Astrocyte (in vitro differentiated cells and primary cell): ENCODE measurements at places on chromosomes 11 and 22.

DNA sequence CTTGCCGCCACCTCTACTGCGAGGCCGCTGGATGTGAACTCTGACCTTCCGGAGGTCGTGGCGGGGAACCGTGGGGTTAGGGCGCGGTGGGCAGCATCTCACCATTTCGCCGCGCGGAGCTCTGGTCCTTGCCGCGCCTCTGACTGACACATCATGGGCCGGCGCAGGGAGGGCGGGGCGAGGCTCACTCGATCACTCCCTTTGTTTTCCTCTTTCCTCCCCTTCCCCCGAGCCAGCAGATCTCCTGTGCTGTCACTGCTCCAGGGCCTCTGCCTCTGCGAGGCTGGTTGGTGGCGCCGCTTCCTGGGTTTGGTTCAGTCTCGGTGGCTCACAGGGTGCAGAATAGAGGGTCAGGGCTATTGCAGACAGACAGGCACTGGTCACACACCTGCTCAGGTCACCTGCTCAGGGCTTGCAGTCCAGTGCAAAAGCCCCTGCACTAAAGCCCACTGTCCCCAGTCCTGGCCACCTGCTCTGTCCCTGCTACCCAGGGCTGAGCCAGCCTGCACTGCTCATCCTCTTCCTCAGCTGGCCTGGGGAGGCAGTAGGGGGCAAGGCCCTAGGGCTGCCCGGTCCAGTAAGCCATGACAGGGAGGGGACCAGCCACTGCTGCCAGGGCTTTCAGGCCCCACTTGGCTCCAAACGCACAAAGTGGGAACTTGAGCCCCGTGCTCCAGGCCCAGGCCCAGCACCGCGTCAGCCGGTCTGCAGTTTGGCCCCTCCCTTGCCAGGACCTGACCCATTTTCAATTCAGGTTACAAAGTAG lies 36.2 kb downstream of the PISD start:
- no peak for DNase-seq

DNA sequence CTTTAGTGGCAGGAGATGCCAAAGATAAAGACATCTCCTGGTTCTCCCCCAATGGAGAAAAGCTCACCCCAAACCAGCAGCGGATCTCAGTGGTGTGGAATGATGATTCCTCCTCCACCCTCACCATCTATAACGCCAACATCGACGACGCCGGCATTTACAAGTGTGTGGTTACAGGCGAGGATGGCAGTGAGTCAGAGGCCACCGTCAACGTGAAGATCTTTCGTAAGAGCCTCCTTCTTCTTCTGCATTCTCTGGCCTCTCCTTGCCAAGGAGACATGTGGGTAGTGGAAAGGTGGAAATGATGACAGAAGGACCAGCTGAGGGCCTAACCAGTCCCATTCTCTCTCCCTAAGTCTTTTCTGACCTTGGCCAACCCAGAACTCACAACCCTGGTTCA lies 110.1 kb upstream of the TTC12 start:
- DNase-seq = no peak

- DNase-seq = no peak
Measured at GRCh38 chr11:71239581-71239980, 12.8 kb downstream of the SHANK2 start.

GRCh38 chr11:123692961-123693360 lies 38.5 kb upstream of the SCN3B start:
- no peak for DNase-seq

- DNase-seq = peak; percentile 90
Measured at GRCh38 chr22:44360668-44361381, 48.1 kb upstream of the SHISAL1 start.

DNA sequence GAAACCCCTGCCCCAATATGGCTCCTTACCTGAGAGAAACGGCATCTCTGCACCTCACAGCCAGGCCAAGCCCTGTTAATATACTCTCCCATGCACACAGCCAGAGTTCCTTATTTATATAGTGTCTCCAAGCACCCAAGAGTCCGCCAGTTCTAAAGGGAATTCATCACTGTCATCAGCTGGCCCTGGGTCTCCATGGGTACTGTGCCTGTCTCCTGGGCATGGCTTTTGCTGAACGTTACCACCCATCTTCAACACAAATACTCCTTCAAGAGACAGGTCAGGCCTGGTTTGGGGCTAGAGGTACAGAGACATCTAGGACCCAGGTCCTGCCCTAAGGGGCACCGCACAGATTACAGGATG lies 1.6 kb upstream of the ATG16L2 start:
- DNase-seq = no peak

DNA sequence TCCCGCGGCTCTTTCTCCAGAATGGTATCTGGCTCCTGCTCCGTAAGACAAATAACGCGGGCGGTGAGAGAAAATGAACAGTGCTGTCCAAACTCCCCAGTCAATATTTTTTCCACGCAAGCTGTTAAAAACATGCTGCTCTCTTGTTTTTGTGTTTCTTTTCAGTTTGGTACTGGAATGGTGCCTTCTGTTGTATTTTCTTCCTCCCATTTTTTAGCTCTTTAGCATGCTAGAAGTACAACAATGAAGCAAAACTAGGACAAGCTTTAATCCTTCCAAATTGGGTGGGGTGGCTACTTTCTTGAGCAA lies 599 bp upstream of the PPP2R1B start:
- no peak for DNase-seq

DNA sequence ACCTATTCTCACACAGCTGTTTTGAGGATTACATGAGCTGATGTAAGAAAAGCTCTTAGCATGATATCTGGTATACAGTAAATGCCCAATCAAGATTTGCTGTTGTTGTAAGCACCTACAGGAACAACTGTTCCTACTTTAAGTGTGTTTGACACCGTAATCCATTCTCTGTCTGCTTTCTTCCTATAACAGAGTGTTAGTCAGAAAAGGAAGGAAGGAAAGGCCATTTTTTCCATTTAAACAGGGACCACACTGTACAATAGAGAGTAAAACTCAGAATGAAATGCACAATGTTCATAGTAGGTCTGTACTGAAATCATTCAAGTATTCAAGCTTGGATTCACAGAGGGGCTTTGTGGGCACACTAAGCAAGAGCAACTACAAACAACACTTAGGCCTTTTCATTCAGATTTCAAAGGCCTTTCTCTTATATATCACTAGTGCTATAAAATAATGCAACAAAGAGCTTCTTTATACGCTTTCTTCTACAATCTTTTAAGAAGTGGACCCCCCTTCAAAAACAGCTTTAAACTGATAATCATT lies 21.5 kb downstream of the MTCH2 start:
- no peak for DNase-seq

GRCh38 chr11:47247502-47247901 lies 1.1 kb downstream of the ACP2 start:
- no peak for DNase-seq

DNA sequence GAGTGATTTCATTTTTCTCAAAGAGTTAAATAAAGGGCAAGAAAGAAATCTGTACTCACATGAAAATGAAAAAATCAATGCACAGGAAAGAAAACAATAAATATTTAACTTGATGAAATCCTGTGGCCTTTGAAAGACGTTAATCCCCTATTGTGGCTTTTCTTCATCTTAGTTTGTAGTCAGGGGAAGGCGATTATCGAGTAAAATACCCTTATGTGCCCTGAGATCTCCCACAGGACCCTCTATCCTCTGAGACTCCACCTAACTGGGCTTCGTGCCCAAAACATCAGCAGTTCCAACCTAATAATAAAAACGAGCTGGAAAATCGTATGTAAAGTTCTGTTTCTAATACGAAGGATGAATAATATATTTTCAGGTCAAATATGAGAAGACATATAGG lies 208.2 kb upstream of the ZC3H12C start:
- DNase-seq = no peak

GRCh38 chr11:69799097-69799496 lies 20.1 kb downstream of the FGF3 start:
- DNase-seq = no peak

DNA sequence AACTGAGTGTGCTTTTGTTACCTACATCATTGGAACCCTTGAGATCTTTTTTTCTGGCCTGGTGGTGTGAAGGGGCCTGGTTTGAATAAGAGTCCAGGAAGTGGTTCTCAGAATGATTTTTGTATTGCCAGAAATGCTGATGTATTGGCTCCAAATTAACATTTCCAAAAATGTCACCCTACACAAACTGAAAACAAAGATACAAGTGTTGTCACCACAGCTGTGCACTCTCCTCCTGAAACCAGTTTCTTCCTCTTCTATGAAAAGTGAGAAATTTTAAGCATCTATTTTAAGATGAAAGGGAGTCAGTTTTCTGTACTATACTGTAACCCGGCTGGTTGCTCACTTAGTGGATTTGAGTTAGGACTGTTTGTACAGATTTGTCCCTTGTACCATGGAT lies 218.8 kb downstream of the PGR start:
- DNase-seq = no peak

GRCh38 chr22:47351836-47352579 lies 589.6 kb downstream of the TBC1D22A start:
- no peak for DNase-seq

DNA sequence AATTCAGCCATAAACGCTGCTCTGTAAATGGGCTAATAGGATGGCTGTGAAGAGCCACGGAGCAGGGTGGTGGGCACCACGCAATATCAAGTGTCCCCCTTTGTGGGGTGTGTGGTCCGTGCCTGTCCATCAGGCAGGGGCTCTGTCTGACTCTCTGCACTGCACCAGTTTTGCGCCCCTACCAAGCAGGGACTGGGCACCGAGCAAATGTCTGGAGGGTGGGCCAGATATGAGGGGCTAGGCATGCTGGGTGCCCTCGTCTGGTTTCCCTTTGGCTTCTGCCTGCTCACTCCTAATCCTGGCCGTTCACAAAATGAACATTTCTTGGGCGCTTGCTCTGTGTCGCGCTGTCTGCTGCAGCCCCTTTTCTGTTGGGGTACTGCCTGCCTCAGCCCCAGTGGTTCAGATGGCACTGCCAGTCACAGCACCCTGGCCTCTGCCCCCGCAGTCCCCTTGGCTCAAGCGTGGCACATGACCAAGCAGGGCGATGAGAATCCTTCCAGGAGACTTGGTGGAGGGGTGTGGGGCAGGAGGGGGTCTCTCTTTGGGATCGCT lies 37.1 kb upstream of the CELSR1 start:
- no peak for DNase-seq

DNA sequence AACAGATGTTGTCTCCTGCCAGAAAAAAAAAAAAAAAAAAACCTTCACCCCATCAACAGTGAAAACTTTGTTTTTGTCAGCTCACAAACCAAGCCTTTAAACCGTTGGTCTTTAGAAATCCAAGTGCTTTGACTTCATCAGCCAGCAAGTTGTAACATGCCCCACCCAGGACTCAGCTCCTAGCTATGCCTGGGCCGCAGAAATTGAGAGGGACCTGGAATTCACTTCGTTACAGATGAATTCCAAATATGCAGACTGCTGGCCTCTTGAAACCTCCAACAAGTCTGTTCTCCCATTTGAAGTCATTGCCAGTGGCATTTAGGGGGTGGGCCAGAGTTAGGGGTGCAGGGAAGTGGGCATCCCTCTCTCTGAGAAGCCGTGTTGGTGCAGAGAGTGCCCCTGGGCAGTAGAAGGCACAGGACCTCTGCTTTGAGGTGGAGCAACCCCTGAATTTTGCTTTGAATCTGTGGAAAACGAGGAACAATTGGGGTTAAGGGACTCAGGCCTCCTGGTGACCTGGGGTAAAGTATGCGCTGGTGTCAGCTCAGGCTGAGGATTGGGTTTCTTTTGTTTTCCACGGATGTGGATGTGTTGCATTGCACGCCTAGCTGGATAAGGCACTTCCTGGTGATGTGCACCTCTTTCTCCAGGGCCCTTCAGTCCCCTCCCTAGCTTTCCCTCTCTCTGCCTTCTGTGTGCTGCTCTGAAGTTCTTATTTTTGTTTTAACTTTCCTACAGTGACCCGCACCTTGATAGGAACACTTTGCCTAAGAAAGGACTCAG lies 109.5 kb downstream of the DBX1 start:
- peak; percentile 86 for DNase-seq

- DNase-seq = no peak
Measured at GRCh38 chr11:7115780-7116179, 27.0 kb downstream of the RBMXL2 start.

DNA sequence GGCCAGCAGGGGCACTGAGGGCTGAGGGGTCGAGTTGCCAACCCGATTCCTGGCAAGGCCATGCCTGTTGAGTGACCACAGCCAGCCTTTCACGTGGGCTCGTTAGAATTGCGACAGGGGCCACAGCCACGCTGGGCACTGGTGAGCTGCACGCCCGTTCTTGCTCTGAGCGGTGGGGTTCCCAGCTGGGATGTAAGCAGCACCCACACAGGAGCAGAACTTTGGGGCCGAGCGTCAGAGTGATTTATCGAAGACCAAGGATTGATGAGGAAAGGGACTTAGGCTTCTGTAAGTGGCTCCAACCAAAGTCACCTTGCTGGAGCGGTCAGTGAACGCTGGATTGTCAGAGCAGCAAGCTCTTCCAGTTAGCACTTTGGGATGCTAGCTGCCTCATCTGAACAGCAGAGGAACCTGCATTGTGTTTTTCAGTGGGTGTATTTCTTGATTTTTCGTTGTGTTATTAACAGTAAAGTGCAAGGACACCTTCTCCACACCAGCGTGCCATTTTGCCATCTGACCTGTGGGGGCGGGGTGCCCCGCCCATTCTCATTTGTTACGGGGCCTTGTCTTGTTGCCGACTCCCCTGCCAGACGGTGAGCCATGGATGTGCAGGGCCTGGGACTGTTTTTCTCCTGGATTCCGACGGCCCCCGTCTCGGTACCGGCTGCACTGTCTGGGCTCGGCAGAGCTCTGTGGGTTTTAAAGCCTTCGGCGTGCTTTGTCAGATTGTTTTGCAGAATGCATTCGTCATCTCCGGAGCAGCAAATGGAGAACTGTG lies 202.5 kb downstream of the TBC1D22A start:
- DNase-seq = no peak

DNA sequence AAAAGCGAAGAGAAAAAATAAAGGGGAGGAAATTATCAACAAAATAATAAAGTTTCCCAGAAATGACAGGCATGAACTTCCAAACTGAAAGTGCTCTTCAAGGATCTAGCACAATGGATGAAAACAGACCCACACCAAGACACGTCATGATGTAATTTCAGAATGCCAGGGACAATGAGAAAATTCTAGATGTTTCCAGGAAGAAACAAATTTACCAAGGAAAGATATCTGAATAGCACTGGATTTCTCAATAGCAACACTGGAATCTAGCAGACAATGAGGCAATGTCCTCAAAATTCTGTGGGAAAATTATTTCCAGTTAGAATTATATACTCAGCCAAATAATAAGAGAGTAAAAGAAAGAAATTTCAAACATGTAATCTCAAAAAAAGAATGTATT lies 46.0 kb downstream of the DENND5A start:
- peak; percentile 79 for DNase-seq

DNA sequence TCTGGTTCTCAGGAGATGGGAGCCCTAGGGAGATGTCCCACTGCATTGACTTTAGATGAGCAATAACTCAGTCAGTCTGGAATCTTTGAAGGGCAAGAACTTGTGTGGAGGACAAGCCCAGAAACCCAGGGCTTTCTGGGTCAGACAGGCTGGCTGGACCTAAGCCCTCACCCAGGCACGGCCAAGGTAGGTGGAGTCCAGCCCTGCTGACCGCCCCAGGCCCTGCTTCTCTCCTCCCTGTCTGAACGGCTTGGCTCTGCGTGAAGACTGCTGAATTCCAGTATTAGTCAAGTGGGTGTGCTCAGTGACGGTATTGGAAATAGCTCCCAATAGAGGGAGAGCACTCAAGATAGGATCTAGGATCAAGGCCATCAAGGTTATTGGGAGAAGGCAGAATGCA lies 6.1 kb downstream of the CXCR5 start:
- peak; percentile 71 for DNase-seq
